ENCODE measurements at places on chromosomes 7 and 10. TPM values are rescaled to one million over a fixed set of nuclear protein-coding genes. Genes with fewer than 3 reads are reported as not detected.

GRCh38 chr7:115102738-115103137 lies 180.8 kb downstream of the MDFIC start:
- no peak for DNase-seq

- no peak for DNase-seq
Measured at GRCh38 chr10:104035194-104036068, 50.2 kb downstream of the COL17A1 start.

DNA sequence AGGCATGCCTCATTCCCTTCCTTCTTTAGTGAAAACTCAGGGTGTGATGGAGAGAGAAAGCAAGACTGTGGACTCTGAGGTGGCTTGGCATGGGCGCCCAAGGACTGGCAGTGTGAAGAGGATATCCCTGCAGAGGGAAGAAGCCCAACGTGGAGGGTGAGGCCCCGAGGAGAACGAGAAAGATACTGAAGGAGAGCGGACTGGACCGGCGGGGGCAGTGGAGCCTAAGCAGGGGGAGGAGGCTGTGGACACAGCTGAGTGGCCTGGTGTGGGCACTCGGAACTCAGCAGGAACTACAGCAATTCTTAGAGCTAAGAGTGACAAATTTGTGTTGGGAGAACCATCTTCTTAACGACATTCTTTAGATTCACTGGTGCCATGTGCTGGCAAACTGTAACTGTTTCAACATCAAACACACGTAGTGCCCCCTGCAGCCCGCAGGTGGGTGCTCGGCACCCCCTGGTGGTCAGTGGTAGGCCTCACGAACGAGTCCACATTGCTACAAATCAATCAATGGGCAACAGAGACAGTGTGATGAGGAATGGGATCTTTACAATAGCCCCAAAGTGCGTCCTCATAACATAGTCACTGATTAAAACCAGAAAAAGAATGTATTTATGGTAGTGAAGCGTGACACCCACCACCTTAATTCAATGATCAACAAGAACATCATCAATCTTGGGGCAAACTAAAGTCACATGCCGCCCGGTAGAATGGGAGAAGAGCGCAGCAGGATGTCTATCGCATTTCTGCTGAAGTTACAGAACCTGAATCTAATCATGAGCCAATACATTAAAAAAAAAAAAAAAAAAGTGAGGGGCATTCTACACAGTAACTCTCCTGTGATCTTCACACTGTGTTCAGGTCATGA lies 2.0 kb upstream of the SFTPA1 start:
- no peak for DNase-seq

Gene MYL10
- not detected for total RNA-seq

DNA sequence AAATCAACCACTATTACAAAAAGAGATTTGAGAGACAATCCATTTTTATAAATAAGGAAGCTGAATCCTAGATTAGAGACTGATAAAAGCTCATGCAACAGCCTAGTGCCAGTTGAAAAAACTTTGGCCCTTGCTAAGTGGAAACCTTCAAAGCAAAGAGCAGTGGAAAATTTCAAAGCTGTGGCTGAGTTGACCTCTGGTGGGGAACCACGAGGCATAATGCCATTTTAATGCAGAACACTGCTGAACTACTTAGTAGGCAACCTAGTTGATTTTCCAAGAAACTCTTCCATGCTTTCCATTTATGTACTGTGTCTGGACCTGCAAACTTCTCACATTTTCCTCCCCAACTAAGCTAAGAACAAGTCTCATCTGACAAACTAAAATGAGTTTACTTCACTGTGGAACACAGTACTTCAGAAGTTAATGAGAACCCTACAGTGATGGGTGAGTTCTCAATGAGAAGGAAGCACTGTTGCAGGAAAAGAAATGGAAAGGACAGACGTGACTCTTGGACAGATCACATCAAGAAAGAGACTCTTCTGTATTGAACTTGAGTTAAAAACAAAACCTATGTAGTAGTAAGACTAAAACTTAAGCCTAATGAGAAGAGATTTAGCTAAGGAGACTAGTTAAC lies 19.5 kb downstream of the FZD9 start:
- no peak for DNase-seq

GRCh38 chr10:44813201-44813600 lies 97.9 kb upstream of the TMEM72 start:
- no peak for DNase-seq

DNA sequence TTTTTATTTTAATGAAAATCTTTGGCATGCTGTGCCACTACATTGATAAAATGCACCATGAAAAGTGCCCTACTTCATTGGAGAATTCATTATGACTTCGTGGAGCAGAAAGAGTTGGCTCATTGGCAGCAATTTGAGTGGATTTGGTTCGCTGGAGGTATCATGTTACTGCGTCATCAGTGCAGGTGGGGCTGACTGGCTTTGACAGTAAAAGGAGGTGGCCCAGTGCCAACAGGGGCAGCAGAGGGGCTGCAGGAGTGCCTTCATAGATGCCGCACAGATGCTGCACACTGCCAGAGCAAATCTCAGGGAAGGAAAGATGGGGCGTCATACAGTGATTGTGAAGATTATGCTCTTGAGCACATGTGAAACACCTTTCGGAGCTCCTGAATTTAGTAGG lies 22.2 kb downstream of the FZD1 start:
- no peak for DNase-seq

DNA sequence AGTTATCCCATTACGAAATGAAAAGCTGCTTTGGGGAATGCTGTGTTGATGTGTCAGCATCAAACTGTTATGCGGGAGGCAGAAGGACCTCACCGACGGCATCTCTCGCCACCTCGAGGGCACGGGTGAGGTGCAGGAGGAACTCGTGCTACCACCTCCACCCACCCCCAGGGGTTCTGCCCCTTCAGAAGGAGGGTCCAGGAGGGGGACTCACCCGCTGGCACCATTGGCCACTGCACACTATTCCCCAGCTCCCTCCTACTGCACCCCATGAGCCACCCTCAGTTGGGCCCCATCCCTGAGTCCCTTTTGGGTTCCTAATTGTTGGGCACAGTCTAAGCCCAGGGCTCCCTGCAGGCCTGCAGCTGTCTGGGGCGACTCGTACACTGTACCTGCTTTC lies 236.6 kb downstream of the PTPRN2 start:
- DNase-seq = no peak

DNA sequence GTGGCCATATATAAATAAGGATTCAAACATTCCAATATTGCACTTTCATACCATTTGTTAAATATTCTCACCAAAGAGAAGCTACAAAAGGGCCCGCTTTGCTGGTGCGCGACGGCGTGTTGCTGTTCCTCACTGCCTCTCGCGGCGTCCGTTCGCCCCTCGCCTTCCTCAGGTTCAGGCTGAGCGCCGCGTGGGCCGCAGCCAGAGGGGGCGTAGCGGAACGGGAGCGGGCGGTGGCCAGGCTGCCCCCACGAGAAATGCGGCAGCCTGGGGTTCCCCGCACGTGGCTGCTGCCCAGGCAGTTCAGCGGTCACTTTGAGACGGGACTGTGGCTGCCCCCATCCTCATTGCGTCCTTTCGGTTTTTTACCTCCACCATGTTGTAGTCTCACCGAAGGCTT lies 67.3 kb upstream of the VWDE start:
- no peak for DNase-seq
